ENCODE measurements at places on chromosomes 7 and 10.
A peak's percentile ranks its signal among the peaks of the same experiment; 100 is the strongest.

DNA sequence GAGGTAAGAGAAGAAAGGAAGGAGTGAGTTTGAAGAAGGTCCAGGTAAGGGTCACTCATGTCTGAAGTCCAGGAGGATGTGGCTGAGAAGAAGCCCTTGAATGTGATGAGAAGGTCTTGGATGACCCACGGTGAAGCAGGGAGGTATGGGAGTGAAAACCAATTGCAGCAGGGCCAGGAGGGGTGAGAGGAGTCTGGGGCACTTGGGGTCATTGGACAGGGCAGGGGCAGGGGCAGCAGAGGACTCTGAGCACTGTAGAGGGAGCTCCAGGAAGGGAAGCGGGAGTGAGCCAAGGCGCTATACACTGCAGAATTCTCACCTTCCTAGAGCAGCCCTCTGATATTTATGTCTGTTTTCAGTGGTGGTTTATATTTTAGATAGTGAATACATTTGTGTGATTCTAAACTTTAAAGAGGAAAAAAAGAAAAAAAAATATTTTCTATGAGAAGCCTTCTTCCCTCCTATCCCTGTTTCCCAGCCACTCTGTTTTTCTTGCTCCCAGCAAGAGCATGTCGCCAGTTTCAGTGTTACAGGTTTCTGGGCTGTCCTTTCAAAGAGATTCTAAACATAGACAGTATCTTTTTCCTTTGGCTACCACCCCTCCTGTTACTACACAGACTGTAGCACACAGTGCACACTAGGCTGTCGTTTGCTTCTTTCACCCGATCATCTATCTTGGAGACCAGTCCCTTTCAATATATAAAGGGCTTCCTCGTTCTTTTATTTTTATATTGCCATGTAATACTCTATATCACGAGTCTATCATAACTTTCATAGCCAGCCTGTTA is 24.5 kb downstream of the BLVRA start:
- DNase-seq = no peak

DNA sequence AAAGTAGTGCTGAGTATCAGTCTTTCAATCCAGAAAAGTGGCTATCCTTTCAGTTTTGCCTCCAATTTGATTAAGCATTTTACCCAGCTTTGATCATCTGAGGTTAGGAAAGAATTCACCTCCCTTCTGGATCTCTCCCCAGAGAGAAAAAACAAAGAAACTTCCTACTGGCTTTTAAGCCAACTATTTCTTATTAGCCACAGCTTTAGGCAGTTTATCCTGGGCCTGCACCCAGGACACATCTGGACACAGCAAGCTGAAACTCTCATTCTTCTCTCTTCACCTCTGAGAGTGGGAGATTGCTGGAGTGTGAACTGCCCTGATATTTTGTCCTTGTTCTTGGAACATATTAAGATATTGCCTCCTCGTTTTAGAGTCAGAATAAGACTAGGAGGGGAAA is 43.5 kb upstream of the LSM8 start:
- DNase-seq = no peak

DNA sequence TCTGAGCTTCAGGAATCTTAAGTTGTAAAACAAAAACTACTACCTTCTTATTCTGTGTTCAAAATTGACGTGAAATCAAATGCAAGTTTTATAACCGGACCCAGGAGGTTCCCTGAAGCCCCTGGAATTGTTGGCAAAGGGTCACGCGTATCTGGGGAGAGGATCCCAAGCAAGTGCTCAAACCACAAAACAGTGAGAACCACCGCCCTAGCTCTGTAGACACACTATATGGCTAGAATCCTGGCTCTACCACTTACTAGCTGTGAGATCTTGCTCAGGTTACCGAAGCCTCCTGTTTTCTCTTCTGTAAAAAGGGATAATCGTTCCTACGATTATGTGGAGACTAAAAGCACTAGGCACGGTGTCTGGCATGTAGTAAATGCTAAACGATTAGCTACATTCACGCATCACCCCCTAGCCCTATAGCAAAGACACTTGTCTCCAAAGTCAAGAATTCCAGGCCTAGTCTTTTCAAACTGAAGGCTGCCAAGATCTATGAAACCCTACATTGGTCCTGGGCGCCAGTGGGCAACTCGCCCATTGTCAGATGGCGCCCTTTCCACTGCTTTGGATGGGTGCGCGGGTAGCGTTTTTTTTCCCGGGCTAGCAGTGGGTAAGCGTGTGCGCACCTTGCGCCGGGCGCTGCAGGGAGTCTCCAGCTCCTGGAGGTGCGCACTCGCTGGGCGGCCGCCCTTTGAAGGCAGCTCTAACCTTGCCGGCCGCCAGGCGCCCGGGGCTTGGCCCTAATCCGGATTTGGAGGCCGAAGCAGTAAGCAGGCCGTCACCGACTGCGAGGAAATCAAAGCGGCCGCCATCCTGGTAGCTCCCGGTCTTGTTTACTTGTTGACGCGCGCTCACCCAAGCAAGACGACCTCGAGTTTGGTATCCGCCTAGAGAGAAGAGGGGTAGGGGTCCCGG is 11.6 kb upstream of the NKX2-3 start:
- peak; percentile 67 for DNase-seq

DNA sequence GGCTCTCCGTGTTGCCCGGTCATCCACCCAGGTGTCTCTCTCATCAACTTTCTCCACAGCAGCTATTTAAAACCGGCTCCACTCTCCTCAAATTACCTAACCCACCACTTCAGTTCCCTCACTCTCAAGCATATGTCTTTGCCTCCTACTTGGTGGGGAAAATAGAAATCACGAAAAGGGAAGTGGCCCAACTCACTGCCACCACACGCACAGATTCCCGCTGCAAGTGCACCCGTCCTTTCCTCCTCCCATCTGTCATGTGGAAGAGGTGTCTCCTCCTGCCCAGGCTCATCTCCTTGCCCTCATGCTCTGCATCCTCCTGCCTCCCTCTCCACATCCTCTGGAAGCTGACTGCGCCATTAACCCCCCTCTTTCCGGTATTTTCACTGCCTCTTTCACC is 80.8 kb upstream of the MKX start:
- DNase-seq = no peak

DNA sequence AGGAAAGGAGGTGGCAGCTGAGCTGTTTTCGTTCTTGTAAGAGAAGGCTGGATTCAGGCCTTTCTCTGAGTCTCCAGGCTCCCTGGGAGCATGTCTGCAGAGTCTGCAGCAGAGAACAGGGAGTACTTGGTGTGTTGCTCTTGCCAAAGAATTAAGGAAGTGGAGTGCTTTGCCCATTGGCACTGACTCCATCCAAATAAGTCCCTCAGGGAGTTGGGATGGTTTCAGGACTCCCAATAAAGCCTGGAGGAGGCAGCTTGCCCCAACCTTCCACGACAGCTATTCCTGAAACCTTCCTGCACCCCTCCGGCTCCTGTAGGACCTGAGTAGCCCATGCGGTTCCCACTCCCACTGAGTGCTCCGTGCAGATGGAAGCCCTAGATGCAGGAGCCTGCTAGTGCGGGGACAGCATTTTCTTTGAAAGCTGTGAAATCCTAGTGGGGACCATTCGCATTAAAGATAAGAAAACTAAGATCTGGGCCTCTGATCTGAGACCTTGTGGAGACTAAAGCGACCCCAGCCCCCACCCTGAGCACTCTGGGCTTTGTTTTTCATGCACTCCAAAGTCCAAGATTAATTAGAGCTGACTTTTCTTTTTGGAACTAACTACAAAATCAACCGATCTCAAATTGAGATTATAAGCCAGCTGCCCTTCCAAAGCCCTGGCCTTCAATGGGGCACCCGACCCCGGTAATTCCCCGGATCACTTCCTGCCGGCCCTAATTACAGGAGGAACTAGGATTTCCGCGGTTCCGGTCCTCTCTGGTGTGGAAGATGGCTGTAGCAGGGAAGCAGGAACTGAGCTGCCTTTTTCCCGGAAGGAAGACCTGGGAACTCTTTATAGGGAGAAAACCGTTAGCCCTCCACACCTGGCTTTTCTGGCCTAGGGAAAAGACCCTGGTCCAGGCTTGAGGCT is 110.2 kb downstream of the COL13A1 start:
- peak; percentile 42 for DNase-seq

GRCh38 chr7:77338883-77339629 is 77.1 kb downstream of the GSAP start:
- peak; percentile 26 for DNase-seq

GRCh38 chr10:129042776-129043595 is 424.1 kb upstream of the MGMT start:
- DNase-seq = no peak

DNA sequence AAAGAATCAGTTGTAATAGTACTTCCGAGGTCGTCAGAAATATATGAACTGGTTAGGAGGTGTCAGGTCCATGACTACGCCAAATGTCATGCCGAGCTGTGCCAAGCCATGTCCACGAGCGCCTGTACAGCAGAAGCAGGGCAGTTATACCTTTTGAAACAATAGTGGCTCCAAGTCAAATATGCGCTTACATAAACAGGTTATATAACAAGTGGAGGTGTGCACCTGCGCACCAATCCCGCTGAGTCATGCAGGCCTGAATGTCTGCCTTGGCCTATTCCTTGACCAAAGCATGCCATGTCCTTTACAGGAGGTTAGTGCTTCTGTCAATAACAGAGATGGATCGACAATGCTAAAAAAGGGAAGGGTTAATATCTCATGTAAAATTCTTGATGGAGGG is 21.3 kb upstream of the TRUB1 start:
- DNase-seq = no peak

DNA sequence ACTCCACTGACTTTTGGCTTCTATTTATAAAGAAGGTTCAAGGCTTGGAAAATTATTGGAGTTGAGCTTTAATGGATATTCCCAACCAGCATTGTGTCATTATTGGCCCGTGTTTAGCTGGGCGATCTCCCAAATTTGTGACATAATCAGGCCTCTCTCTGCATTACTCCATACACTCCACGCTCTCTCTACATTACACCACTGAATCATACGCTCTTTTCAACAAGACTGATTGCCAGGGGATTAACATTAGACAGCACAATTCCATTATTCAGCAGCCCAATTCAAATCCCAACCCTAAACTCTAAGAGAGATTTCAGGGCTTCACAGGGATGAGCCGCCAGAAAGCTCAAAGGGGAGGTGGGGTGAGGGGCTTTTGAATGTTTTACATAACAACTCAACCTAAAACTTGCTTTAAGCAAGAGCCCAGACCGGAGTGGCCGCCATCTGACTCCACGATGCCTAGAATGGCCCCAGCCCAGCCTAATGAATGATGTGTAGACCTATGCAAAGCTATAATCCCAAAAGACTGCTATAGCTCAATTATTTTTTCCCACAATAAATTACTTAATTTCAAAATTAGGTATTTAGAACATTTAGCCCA is 61.8 kb downstream of the FGFR2 start:
- DNase-seq = no peak

GRCh38 chr10:35324196-35324595 is 12.1 kb upstream of the CCNY start:
- DNase-seq = peak; percentile 25

GRCh38 chr10:34681933-34682332 is 133.2 kb downstream of the PARD3 start:
- peak; percentile 44 for DNase-seq

DNA sequence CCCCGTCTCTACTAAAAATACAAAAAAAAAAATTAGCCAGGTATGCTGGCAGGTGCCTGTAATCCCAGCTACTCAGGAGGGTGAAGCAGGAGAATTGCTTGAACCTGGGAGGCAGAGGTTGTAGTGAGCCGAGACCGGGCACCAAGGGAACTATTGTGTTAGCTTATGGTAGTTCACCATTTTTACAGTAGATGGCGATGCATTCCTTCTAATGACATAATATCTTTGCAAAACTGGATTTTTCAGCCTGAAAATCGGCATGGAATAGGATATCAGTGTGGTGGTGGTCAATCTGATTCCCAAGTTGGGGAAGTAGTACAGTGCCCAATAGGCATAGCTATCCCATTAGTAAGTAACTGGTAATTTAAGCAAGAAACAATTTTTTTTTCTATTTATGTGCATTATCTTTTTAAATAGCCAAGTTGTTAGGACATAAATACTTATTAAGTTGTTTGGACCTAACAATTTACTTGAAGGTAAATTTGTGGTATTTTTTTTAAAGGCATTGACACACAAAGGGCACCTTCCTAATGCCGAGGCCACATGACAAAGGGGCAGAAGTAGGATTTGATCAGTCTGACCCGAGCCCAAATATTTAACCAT is 17.6 kb upstream of the IMPDH1 start:
- peak; percentile 70 for DNase-seq

DNA sequence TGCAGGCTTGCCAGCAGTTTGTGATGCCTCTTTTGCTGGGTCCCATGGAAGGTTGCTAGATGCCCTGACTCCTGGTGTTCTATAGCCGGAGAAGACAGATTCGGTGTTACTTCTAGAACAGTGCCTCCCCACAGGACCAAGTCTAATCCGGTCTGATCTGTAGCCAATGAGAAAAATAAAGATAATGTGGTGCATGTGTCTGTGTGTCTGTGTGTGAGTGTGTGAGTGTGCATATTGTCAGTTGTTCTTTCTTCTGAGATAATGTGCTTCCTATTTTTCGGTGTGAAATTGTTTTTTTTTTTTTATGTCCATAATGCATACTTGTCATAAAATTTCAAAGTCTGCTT is 29.7 kb upstream of the ZNRF2 start:
- DNase-seq = no peak

DNA sequence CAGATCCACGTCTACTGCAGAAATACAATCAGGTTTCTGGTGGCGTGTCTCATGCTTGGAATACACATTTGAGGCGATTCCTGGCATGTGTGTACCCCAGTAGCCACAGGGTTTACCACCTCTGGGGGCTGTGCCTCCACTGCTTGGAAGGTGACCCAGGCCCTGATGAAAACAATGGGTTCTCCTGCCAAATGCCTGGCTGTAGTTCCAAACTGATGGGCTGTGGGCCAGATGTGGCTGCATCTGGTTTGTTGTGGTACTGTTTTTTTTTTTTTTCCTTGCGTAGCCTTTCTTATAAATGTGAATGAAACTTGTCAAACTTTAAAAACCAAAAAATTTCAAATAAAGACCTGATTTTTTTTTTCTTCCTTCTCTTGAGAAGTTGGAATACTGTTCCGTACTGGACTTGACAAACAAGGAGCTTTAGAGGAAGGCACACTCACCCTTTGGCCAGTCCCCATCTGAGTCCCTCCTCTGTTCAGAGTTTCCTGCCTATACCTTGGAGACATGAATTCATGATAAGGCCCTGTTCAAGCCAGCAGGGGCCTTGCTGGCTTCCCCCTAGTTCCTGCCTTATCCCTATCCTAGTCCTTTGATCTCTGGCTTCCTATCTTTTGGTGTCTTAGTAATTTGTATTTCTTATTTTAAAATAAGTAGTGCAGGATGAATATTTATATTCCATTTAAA is 217.1 kb downstream of the PHTF2 start:
- DNase-seq = peak; percentile 52

GRCh38 chr7:30563326-30563942 is 31.2 kb upstream of the GARS1 start:
- DNase-seq = no peak

- no peak for DNase-seq
These were observed 1.2 kb downstream of the CLDN15 start for GRCh38 chr7:101236292-101236835.

- DNase-seq = no peak
These were observed 193.9 kb downstream of the NXPH1 start for GRCh38 chr7:8627325-8627724.

DNA sequence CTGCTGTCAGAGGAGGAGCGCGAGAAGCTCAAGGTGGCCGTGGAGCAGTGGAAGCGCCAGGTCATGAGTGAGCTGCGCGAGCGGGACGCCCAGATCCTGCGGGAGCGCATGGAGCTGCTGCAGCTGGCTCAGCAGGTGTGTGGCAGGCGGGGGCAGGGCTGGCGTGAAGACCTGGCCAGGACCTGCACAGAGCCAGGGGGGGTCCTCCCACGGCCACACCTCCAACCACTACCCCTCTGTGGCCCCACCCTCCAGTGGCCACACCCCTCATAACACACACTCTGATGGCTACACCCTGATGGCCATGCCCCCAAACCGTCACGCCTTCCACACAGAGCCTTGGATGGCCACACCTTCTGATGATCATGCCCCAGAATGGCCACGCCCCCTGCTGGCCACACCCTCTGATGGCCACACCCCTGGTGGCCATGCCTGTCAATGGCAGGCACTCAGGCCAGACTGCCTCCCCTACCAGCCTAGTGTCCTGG is 23.4 kb upstream of the DPYSL4 start:
- peak; percentile 93 for DNase-seq

Data from mesendoderm (in vitro differentiated cells).